ENCODE measurements at places on chromosomes 4 and X.

DNA sequence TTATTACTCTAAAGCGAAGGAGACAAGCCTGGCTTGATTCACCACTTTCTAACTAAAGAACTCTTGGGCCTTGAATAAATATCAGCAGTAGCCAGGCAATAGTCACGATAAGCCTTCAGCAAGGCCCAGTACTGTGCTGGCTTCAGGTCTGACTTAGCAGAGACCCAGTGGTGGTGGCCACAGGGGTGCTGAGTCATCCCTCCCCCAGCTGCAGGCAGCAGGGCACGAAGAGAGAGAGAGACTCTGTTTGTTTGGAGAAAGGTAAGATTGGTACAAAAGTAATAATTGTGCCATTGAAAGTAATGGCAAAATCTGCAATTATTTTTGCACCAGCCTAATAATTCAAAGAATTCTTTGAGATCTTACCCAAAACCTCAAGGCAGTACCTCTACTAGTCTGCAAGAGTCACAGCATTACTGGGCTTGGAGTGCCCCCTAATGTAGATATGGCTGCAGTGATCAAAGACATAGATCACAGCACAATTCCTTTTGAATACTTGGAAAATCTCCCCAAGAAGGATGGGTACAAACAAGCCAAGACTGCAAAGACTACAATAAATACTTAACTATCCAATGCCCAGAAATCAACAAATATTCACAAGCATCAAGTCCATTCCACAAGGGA lies 159.5 kb upstream of the USP38 start:
- peak; percentile 17 for DNase-seq

DNA sequence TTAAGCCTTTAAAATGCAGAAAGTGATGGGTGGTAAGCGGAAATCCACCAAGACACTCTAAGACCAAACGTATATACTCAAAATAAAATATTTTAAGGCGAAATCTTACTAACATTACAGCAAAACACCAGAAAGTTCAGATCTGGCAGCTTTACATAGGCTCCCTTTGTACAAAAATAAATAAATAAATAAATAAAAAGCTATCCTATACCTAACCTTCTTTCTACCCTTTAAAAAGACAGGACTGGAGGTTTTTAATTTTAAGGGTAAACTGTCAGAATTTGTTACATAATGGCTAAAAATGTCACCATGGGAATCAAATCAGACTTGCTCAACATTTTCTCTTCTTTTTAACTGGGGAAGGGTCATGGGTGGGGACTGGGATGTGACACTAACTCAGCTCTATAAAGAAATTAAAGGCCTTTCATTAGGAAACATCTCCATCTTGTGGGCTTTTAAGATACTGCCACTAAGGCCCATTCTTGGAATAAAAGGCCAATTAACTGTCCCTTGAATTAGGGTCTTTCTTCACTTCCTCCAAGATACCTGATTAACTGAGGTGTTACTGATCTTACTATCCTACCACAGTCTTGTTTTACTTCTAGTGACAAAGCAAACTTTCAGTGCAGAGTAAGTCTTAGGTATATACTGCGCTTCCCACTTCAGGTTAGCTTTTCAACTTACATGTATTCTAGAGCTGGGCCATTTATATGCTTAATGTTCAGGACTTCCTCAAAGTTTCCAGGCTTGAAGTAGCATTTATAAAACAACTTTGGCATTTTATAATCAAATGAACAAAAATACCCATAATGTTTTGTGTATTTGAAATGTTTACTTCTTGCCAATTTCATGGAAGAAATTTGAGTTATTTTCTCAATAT lies 13.3 kb downstream of the HNRNPD start:
- no peak for DNase-seq

- no peak for DNase-seq
Observed at GRCh38 chr4:39394706-39395105, 12.0 kb upstream of the KLB start.

DNA sequence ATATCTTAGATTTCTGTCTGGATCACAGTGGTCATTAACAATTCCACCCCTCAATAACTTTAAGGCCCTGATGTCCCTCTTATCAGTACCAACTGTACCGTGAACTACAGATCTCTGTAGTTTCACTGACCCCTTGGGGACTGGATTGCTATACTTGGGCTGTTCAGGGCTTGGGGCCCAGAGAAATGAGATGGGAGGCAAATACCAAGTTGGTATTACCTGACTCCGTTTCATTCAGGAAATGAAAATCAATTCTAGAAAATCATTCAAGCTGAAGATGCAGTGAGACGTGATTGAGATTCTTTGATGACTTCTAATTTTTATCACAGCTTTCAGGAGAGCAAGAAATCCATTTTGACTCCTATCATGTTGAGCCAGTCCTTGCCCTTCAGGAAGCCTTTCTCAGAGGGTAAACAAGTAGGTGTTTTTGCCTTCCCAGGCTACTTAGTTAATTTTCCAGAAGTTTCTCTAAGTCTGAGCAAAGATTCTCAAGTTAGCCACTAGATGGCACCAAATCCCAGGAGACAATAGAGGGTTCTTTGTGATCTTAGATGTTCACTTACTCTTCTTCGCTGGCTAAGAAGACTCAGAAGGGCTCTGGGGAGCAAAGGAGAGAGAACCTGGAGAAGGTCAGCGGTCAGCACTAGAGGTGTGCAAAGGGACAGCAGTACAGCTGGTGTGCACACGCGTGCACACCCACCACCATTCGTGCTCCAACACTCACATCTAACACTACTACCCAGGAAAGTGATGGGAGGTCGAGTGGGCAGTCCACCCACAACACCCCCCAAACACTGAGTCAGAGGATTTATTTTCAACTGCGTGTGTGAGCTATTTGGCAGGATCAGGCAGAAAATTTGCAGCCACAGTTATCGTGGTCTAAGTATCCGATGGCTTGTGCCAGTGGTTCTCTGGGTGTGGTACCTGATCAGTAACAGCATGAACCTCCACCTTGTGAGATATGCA lies 7.4 kb downstream of the HNRNPH2 start:
- DNase-seq = peak; percentile 44

DNA sequence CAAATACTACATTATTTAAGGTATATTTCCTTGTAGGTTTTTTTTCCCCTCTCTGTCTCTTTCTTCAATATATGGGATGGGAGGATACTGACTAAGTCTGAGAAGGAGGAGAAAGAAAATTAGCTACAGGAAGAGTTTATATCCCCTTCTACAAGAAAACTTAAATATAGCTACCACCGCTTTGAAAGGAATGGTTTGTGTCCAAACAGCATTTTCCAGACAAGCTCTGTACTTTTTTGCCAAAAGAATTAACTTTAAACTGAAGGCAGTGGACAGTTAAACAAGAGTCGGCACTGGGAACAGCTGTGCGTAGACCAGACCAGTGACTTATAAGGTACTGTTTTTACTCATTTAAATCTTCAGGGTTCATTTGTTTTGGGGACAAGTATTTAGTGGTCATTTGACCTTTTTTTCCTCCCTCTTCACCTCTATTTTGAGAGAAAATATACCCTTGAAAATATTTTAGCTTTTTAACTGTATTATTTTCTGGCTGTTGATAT lies 303.7 kb downstream of the ARHGAP24 start:
- DNase-seq = peak; percentile 40

GRCh38 chr4:39631700-39632079 lies 7.0 kb downstream of the SMIM14 start:
- no peak for DNase-seq

DNA sequence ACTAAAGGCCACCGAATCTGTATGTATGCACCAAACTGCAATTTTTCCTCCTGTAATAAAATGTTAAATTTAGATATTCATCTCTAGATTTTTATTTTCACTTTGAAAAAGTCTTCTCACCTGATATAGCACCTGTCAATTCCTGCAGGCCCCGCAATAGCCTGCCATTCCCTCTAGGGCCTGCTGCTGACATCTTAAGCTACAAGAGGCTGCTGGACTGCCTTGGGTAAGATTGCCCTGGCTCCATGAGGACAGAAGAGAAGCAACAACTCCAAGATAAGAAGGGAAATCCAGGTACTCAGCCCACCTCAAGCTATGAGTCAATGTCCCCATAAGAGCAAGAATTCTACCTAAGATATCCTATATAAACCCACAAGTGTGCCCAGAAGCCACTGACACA lies 230.2 kb upstream of the AGTR2 start:
- no peak for DNase-seq

DNA sequence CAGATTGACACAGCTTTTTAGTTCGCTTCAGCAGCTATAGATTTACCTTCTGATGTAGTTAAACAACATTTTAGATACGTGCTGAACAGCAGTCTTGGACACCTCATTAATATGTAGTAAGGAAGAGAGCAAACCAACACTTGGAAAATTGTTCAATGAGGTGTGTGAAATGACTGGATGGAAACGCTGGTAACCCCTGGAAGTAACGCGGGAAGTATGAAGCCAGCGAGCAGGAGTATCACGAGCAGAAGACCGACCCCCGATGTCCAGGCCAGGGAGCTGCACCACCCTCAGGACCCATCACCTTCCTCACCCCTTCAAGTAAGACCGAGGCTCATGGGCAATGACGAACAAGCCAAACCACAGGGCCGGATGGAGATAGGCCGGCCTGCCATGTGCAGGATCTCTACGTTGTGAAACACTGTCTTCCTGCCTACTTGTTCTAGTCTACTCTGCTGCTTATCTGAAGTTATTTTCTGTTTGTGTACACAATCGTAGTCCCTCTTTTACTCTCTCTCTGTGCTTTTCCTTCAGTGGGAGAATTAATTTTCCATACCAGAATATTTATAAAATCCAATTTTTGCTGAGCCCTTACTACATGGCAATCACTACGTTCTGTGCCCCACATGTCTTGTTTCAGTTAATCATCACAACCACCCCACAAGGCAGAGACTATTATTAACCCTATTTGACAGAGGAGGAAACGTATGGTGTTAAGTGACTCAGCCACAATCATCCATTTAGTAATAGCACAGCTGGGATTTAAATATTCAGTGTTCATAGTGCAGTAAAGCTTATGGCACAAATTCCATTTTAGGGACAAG lies 221.7 kb downstream of the APBB2 start:
- DNase-seq = peak; percentile 86

GRCh38 chr4:1771555-1772305 lies 21.4 kb upstream of the FGFR3 start:
- DNase-seq = no peak

GRCh38 chr4:153988492-153989363 lies 199.8 kb upstream of the SFRP2 start:
- DNase-seq = no peak

GRCh38 chr4:136934601-136935000 lies 597.7 kb downstream of the PCDH18 start:
- no peak for DNase-seq

- DNase-seq = no peak
Observed at GRCh38 chr4:174215961-174216680, 67.3 kb downstream of the FBXO8 start.

- DNase-seq = no peak
Observed at GRCh38 chr4:155529272-155529671, 137.4 kb upstream of the GUCY1A1 start.

DNA sequence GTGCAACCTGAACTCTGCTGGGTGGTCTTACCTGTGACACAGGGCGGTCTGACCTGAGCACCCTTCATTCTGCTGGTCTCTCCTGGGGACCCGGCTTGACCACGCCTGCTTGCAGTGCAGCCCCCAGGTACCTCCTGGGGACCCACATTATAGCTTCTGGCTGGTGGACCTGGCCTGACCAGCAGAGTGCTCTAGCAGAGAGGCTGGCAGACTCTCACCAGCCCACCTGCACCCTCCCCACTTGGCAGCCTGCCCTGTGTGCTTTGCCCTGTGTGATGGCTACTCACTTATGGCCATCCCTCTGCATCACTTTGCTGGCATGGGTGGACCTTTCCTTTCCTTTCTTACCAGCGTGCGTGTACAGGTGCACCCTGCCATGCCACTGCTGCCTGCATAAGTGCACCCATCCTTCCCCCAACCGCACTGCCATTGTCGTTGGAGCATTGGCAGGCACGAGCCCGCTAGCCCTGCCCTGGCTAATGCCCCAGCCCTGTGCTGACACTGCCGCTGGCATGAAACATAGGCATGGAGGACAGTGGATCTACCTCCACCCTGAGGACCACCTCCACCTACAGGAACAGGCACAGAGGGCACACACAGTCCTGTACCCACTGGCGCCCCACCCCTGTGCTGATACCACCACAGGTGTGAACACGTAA lies 21.5 kb upstream of the H2AZ1 start:
- DNase-seq = no peak

DNA sequence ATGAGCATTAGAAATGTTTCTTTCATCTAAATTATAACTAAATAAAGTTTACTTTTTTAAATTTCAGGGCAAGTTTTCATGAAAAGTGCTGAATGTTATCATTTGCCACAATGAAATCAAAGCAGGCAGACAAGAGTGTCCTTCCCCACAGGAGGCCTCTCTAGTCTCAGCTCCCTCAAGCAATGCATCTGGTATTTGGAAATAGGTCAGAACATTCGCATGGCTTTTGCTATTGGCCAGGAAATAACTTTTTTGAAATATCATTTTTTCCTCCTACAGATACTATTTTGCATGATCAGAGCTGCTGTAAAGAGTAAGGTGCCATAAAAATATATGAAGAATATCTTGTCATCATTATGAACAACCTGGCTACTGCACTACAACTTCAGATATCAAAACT lies 41.1 kb downstream of the MAD2L1 start:
- no peak for DNase-seq

Measured in brain microvascular endothelial cell (primary cell).